HFFc6 (cell line): ENCODE measurements at places on chromosomes 12 and 14.

DNA sequence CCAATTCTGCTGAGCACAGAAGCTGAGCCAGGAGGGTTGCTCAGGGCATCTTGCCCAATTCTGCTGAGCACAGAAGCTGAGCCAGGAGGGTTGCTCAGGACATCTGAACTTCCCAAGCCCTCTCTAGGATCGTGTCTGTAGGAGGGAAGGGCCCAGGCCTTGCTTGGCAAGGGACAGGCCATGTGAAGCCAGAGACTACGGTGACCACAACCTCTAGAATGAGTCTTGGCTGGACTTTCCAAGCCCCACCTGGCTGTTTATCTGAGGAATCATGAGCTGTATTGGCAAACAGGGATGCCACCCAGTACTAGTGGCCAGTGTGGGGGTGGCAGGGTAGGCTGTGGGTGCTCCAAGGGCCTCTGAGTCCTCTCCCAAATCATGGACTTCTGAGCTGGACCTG is 7.7 kb upstream of the SERPINA6 start:
- H3K4me1 ChIP-seq = no peaks in the 10 kb centered on the region
- H3K27ac ChIP-seq = no peak overlapping the region
- no peaks in the 10 kb centered on the region; the same call in 1 of the 2 replicates for H3K36me3 ChIP-seq
- no peaks in the 10 kb centered on the region; the same call in 1 of the 2 replicates for H3K27me3 ChIP-seq
- no peak for DNase-seq

- no peaks in the 10 kb centered on the region for H3K36me3 ChIP-seq
- no peaks in the 10 kb centered on the region for H3K27me3 ChIP-seq
- no peak overlapping the region for H3K27ac ChIP-seq
Measured at GRCh38 chr14:72318648-72319047, 386.4 kb downstream of the RGS6 start.

DNA sequence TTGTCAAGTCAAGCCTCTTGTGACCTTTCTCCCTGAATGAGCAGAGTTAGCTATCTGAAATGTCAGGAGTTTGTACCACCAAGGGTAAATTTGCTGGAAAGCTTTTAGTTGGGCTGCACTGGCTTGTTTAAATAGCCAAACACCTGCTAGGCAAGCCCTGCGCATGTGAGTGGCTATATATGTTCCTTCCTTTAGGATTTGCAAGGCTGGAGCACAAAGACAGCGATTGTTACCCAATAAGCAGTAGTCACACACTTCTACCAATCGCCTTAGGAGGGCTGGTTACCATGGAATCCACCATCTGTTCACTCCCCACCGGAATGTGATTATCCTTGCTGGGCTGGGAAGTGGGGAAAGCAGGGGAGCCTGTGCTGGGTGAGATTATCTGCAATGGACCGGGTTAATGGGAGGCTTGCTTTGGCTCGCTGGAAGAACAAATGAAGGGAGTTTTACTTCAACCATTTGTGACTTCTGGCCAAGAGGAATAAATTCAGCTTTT is 102.5 kb downstream of the FGD4 start:
- DNase-seq = peak; percentile 14
- H3K4me3 ChIP-seq = peak overlapping the region; percentile 7; the same call in 1 of the 2 replicates
- H3K4me1 ChIP-seq = peaks cover 14% of the 10 kb centered on the region
- H3K27ac ChIP-seq = no peak overlapping the region

- H3K4me1 ChIP-seq = peaks cover 9% of the 10 kb centered on the region
- H3K4me3 ChIP-seq = no peak overlapping the region
- peak; percentile 26 for DNase-seq
- H3K27ac ChIP-seq = no peak overlapping the region
- H3K27me3 ChIP-seq = peaks cover 6% of the 10 kb centered on the region; the same call in 1 of the 2 replicates
Measured at GRCh38 chr14:30443368-30444007, 115.5 kb upstream of the G2E3 start.
